ENCODE measurements at places on chromosomes 1 and 21.

DNA sequence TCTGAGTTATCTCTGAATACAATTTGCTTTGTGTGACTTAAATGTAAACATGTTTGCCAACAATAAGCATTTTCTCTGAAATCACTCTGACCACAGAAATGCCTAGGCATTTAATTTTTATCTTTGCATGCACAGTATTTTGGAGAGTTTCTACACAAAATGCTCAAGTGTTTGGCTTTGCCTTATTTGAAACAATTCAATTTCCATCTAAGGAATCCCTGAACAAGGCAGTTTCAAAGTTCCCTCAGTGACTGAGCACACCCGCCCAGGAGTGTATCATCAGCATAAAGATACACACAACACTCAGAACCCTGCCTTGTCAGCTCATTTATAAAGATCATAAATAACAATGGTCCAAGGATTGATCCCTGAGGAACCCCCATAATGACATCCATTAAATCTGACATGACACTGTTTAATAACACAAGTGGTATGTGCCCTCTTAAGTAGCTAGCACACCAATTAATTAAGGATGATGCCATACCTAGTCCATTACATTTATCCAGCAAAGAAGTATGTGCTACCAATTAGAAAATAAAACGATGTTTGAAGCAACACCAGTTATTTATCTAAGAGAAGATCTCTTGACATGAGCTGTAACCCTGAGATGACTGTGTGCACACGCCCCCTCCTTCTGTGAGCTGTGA lies 585.8 kb downstream of the ADGRL2 start:
- DNase-seq, result no peak

- peak; percentile 48 for DNase-seq
Measured at GRCh38 chr1:234730770-234731568, 121.0 kb upstream of the IRF2BP2 start.

GRCh38 chr1:161374373-161374772 lies 6.7 kb upstream of the CFAP126 start:
- no peak for DNase-seq

- no peak for DNase-seq
Measured at GRCh38 chr21:27062443-27062842, 95.6 kb upstream of the ADAMTS5 start.

GRCh38 chr21:44972301-44972814 lies 32.5 kb downstream of the SLX9 start:
- peak; percentile 40 for DNase-seq

GRCh38 chr1:202283379-202283844 lies 58.3 kb downstream of the UBE2T start:
- no peak for DNase-seq

DNA sequence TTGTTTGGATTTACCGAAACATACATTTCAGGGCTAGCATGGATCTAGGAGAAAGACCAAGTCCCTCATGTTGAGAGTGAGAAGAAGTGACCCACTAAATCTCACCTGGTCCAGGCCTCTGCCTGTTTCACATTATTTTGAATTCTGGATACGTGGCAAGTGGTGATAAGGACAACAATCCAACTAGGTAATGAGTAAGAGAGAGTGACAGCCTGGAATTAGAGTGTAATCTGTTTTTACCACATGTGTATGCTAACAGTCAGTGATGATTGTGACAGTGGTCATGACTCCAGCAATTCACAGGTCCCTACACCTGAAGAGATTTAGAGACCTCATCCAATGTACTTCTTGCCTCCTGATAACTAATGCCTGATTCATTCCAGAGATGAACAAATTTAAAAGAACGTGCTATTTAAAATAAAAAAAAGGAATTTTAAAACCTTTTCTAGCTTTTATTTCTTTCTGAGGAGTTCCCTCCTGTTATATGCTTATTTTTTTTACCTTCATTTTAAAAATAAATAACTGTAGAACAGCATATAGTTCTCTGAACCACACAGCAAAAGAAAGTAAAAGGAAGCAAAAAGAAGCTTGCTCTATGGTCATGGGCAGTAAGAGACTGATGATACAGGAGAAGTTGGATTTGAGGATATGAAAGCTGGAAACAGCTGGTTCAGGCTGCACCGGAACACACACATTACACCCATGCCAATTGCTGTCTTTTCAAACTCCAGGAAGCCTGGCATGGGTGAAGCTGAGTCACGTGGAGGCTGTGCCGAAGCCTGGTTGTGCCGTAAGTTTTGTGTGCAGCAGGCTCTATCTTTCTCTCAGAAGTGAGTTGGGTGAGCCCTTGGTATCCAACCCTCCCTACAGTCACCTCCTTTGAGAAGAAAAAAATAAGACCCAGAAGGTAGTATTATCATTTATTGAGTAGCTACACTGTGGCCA lies 14.7 kb downstream of the C1orf116 start:
- no peak for DNase-seq

DNA sequence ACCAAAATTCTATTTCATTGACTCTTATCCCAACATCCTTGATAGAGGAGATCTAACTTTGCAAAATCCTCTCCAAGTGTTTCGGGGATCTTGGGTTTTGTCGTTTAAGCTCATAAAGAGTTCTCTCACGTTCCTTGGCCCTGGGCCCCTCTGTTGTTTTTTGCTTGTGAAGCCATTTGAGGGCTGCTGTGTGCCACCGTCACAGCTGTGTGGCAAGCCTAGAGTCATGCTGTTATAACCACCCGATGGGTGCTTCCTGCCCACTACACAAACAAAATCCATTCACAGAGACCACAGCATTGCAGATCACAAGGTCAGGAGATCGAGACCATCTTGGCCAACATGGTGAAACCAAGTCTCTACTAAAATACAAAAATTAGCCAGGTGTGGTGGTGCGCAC lies 154.1 kb downstream of the ADSS2 start:
- no peak for DNase-seq

DNA sequence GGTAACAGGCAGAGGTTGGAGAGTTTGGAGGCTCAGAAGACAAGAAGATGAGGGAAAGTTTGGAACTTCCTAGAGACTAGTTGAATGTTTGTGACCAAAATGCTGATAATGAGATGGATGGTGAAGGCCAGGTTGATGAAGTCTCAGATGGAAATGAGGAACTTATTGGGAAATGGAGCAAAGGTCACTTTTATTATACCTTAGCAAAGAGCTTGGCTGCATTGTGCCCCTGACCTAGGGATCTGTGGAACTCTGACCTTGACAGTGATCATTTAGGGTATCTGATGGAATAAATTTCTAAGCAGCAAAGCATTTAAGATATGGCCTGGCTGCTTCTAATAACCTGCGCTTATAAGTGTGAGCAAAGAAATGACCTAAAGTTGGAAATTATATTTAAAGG lies 17.2 kb downstream of the FAM3B start:
- no peak for DNase-seq

DNA sequence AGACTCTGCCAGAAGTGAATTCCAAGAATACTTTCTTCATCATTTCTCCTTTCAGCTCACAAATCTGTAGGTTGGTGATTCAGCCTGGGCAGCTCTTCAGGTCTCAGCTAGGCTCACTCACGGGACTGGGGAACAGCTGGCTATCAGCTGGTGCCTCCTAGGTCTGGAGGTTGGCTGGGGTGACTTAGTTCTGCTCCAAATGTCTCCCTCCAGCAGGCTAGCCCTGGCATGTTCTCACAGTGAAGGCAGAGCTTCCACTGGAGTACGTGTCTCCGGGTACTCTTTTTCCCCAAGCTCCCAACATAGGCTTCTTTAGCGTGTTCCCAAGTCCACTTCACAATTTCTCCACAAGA lies 12.5 kb upstream of the VAMP4 start:
- peak; percentile 29 for DNase-seq

- DNase-seq, result no peak
Measured at GRCh38 chr1:218880484-218881060, 293.1 kb upstream of the LYPLAL1 start.
